ENCODE measurements at places on chromosomes 11 and 22.
A peak's percentile ranks its signal among the peaks of the same experiment; 100 is the strongest.

DNA sequence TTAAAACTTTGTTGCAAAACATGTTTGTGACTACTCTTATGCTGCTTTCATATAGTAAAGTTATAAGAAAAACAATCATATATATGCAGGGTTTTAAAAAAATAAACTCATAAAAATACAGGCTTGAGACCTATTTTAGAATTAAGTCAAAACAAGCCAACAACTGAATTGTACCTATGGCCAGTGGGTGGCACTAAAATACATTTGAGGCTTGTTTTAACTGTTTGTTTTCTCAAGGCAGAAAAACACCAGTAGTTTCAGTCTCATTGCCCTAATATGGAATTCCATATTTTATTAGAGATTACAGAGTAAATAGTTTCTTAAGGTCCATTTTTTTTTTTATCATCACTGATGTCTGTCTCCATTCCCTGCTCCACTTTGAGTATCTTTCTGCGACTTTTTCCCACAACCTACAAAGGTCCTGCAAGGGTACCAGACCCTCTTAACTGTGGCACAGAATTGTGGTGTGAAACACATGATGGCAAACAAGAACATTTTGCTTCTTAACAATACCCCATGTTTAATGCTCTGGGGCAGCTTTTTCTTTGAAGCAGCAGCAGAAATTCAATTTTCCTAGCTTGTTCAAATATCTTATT, 8.5 kb upstream of the CCDC89 start:
- no peak for DNase-seq

GRCh38 chr22:39598017-39598965, 27.7 kb downstream of the CACNA1I start:
- peak; percentile 72 for DNase-seq

DNA sequence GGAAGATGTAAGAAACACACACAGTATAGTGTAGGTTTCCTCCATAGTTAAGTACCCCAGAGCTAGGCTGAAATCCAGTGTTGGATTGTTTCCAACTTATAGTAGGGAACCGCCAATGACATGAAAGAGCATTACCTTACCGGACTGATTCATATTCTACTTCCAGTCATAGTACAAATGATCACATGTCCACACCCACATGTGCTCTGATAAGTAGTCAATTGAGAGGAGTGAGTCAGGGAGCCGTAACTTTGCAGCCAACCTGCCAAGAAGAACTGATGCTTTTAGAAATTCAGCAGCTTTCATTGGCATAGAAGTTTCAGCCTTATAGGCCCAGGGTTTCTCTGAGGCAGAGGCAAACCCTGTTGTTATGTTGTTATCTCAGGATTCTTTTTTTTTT, 240.6 kb downstream of the ETS1 start:
- DNase-seq = no peak

GRCh38 chr11:121464352-121464946, 11.7 kb upstream of the SORL1-AS1 start:
- peak; percentile 57 for DNase-seq

- DNase-seq = no peak
Measured at GRCh38 chr11:38814670-38815069, 2216.6 kb upstream of the RAG2 start.

DNA sequence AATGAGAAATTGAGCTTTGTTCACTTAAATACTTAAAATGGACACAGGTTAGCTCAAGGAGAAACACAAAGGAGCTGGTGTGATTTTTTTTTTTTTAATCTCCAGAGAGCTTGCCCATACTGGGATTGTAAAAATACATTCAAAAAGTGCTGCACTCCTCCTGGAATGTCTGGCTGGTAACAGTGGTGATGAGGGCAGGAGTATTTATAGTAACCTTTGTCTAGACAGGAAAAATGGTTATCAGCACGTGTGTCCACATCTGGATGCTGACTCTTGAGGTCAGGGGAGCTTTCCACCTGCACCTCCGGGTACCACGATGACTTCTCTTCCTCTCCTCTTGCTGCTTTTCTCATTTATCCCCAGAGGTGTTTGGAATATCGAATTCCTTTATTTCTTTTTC, 30.1 kb downstream of the EXT2 start:
- no peak for DNase-seq

DNA sequence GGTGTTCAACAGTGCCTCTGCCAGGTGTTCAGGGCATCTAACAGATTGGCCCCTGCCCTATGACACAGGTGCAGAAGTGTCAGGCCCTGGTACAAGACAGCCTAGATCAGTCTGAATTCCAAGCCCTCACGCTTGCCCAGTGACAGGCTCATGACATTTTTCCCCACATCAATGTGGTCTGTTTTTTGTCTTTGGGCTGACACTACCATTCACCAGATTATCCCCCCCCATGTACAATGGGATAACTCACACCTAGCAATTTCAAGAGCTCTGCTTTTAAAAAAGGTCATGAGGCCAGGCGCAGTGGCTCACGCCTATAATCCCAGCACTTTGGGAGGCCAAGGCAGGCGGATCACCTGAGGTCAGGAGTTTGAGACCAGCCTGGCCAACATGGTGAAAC, 155.5 kb upstream of the PITPNB start:
- no peak for DNase-seq

GRCh38 chr22:37525746-37526350, 6.6 kb upstream of the CARD10 start:
- no peak for DNase-seq

DNA sequence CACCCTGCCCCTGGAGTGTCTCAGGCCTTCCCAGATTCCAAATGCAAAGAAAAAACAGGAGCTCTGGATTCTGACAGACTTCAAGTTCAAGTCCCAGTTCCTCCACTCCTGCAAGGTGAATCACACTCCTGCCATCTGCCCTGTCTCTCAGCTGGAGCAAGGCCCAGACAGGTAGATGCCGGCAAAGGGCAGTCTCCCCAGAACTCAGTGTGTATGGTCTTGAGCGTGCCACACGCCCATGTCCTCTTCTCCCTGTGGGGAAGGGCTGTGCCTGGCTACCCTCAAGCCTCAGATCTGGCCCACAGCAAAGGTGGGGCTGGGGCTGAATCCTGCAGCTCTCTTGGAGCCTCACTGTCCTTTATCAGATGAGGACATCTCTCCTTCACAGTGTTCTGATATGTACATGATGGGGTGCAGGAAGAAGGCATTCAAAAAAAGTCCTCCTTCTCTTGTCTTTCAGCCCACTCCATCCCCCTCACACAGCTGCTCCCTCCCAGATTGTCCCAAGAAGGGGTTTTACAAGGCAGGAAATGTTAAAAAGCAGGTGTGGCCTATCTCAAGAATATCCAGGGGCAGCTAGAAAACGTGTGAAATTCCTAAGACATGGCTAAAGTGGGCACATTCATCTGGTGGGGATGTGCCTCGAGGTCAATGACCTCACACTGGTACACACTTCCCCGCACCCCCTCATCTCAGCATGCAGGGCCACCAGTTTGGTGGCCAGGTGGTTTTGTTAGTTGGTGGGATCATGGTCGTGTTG, 27.7 kb upstream of the ARFGAP3 start:
- DNase-seq = no peak

Data from activated T-cell treated with anti-CD3 and anti-CD28 coated beads for 1 hour (primary cell).